ENCODE measurements at places on chromosomes 2 and 18.

- no peak for DNase-seq
These were observed 478.4 kb upstream of the HS6ST1 start for GRCh38 chr2:128797092-128797491.

DNA sequence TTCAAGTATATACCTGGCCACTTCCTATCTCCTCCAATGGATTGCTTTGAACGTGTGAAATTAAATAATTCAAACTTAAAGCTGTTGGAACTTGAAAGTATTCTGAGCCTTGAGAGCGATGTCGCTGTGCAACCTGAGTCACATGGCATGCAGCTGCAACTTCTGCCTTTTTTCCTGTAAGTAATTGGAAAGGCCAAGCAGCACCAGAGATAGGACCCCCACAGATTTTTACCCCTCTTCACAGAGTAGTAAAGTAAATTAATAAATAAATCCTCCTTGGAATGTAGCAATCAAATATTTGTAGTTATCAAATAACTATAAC, 3.2 kb upstream of the RNF149 start:
- DNase-seq: no peak

GRCh38 chr18:31667185-31667584, 17.2 kb downstream of the B4GALT6 start:
- DNase-seq: no peak

DNA sequence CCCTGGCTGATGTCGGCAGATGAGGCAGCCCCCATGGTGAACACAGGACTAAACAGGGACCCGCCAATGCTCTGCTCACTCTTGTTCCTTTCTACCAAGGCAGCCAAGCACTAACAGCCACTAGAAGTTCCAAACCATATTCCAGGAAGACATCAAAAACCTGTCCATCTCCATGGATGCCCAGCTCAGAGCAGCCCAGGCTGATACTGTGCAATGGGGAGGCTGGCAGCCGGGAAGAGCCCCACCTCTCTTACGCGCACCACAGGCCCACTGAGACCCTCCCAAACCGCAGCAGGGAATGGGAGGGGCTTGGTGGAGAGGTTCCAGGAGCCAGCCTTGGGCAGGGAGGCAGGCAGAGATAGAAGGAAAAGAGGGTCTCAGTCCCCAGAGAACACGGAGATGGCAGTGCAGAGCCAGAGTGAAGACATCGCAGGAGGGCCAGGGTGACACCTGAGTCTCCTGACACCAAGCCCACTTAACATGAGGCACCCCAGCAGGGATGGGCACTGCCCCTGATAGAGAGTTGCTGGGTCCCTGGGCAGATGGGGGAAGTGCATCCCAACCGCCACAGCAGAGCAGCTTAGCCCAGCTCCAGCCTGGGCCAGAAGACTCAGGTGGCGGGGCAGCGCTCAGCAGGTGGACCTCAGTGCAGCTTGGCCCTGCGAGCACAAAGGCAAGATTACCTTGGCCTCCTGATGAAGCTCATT, 3.4 kb downstream of the HS6ST1 start:
- DNase-seq: no peak

DNA sequence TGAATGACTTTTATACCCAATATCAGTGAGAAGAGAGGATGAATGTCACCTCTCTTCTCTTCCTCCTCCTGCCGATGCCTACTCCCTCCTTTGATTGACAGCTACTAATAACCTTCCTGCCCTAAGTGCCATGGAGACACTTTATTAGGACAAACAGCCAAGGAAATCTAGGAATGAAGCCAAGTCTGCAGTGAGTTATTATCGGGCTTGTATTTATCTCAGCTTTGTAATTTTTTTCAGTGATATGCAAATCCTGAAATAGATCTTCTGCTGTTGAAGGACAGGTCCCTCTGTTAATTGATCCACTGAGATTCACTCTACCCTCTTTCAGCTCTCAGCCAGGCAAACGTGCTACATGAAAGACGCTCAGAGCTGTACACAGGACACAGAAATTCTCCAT, 686.7 kb downstream of the TMEM182 start:
- DNase-seq: no peak

DNA sequence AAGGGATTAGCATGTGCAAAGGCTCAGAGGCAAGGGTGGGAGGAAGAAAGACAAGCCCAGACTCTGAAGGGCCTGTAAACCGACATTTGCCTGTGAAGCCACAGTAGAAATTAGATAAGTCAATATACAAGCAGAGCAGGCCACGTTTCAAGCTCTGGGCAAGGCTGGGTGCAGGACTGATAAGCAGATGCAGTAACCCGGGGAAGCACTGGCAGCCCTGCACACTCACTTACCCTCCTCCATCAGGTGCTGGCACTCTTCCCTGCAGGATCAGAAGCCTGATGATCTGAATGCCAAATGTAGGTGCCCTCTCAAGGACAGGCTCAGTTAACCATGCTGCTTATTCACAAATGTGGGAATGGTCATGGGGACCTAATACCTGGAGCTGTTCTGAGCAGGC, 46.3 kb upstream of the RAB12 start:
- DNase-seq: no peak

DNA sequence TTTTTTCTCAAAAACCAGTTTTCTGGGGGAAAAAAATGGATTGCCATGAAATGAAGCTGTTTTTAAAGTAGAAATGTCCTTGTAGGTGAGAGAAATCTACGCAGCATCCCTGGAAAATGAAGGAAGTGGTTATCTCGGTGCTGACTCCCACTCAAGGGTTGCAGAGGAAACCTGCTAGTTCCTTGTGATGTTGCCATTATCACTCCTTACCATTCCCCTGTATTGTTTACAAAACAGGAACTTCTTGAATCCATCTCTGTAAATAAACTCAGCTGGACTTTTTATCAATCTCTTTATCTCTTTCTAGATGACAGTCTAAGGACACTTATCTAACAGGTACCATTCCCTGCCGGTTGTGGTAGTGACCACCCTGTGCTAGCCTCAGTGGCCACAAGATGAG, 61.2 kb downstream of the FEZ2 start:
- no peak for DNase-seq

GRCh38 chr2:177670791-177671535, 278.4 kb downstream of the AGPS start:
- no peak for DNase-seq

- DNase-seq: no peak
These were observed 417.5 kb upstream of the MYT1L start for GRCh38 chr2:2748399-2749205.

DNA sequence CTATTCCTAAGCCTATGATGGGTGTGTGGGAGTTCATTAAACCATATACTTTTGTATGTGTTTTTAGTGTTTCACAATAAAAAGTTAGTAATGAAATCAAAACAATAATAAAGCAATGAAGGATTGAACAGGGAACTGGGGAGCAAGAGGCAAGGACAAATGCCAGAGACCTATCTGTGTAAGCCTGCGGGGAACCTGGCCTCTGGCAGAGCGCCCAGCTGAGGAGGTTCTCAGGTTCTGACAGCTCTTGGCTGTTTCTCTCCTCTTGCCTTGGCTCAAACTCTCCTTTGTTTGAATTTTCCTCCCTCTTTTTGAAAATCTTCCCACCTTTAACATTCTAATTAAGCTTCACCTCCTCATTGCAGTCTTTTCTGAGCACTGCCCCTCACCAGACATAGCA, 200.0 kb upstream of the NCKAP5 start:
- DNase-seq: no peak

DNA sequence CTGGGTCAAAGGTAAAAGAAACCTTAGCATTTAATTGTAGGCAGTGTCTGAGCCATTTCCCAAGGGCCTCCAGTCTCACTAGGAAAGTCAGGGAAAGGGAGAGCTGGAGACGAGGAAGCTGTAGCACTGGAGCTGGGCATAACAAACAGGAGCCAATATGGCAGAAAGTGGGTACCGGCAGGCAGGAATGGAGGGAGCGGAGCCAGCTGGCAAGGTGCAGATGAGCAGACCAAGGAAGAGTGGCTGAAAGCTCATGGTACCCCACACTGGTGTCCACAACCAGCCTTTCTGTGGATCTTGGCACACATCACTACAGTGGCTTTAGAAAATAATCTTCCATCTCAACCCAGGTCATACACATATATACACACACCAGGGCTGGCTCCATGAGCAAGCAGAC, 40.0 kb downstream of the ANKRD44 start:
- no peak for DNase-seq

- DNase-seq: no peak
These were observed 37.6 kb upstream of the IL1RL1 start for GRCh38 chr2:102273619-102274211.

DNA sequence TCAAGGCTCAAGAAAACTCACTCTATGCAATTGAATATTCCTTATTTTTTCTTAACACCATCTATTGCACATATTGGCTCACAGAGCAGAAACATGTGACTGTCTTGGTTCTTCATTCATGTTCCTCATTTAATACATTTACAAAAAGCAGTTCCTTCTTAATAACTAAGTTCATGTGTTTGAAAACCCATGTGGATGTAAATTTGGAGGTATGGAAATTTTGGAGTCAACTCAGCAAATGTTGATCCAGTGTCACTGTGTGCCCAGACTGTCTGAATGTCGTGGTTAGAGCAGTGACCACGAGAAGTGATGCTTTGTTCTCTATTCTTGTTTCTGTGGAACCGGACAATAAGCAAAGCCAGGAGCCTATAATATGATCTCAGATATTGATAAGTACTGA, 299.1 kb downstream of the SETBP1 start:
- no peak for DNase-seq

DNA sequence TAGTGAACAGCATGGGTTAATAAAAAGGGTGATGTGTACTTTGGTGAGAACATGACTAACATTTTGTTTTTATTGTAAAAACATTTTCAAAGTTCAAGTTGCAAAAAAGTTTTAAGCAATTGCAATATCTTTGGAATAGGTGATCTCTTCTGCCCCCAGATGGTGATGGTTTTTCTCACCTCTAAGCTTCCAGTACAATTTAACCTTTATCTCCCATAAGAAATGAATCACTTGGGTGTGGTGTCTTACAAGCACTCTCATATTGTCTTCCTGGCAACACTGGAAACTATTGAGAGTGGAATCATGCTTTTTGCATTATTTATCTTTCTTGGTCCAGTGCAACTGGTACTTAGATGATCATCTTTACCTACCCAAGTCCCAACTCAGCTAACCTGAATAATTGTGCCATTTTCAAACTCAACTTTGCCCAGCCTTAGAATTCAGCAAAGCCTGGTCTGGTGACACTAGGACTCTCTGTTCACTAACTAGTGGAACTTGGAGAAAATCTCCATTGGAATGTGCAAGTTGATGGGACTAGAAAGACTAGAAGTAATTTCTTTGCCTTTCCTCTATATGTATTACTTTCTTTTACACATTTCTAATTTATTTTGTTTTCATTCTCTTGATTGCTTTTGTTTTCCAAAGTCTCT, 964.7 kb upstream of the ZEB2 start:
- no peak for DNase-seq

DNA sequence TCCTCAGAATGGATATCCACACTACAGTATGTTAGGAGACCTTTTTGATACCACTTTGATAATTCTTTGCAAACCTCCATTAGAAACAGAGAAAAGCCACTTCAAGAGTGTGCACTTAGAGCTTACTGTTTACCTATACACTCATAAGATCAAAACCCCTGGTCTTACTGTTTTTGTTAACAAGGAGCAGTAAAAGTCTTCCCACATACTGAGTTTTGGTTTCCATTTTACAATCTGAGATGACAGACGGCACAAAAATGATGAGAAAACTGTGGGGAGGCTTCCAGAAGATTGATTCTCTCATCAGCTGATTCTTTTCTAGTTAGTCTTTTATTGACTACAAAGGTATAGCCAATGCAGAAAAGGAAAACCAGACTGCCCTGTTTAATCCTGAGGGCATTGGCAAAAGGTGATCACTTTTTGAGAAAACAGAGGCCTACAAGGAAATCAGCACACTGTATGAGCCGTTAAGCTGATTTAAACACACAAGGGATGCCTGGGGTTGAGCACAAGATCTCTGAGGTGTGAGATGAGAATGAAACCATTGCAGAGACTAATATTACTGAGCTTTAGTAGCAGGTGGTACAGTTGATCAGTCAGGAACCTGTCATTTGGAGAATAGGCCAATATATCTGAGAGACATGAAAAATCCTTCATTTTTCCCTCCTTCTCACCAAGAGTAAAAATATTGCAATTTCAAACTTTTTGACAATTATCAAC, 368.6 kb downstream of the GRB14 start:
- no peak for DNase-seq

DNA sequence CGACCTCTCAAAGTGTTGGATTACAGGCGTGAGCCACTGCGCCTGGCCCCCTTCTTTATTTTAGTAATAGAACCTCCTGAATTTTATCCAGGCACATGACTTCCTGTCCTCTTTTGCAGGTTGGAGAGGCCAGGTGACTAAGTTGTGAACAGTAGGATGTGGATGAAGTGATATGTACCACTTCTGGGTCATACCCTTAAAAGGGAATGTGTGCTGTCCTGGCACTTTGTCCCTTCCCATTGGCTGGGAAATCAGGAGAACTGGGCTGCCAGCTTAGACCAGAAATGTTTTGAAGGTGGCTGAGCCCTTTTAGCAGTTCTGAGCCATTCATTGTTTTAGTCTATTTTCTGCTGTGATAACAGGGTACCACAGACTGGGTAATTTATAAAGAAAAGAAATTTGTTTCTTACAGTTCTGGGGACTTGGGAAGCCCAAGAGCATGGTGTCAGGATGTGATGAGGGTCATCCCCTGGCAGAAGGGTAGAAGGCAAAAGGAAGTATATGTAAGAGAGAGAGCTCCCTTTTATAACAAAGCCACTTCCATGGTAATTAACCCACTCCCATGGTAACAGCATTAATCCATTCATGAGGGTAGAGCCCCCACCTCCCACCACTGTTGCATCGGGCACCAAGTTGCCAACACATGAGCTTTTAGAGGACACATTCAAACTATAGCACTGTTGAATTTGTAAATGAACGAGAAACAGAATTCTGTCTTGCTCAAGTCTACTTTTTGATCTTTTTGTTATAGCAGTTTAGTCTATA, 79.1 kb downstream of the TTC27 start:
- DNase-seq: no peak

GRCh38 chr2:46230115-46230571, 67.1 kb upstream of the EPAS1 start:
- no peak for DNase-seq

- DNase-seq: no peak
These were observed 31.4 kb upstream of the KCMF1 start for GRCh38 chr2:84939426-84940087.

DNA sequence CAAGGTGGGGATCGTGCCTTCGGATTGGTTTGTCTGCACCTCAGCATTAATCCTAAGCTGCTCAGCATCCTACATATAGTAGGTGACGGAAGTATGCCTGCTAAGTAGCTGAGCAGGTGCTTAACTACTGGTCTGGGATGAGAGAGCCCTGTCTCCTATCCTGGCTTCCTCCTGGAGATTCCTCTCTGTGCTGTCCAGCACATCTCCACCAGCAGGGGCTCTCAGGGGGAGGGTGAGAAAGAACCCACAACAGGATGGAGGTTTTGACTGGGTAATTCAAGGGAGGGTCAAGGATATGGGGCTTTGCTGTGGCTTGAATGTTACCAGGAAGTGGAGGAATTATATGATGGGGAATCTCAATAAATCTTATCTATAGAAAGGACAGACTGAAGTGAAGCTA, 45.4 kb upstream of the KIF5C start:
- DNase-seq: no peak

GRCh38 chr2:16330012-16330411, 335.6 kb downstream of the CYRIA start:
- DNase-seq: no peak

Data from esophagus squamous epithelium (tissue), 5 donors.